ENCODE measurements at places on chromosomes 1 and 21.

DNA sequence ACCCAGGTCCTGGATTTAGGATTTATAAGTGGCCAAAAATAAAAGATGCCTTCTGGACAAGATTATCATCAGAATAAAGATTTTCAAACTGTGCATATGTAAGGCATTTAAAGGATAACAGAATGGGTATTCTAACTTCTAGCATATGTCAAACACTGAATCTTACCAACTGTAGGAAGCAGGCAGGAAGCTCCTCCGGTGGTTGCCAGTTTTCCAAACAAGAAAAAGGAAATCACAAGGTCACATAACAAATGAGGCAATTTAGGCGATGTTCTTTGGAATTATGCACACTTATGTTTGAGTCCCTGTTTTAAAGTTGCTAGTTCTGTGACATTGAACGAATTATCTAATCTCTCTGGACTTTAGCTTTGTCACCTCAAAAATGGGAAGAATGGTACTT lies 48.9 kb downstream of the ATP6V1G3 start:
- no peak for DNase-seq

GRCh38 chr1:4933232-4933631 lies 278.8 kb downstream of the AJAP1 start:
- no peak for DNase-seq

- no peak for DNase-seq
These were observed 86.5 kb upstream of the WNT4 start for GRCh38 chr1:22229379-22229778.

- peak; percentile 48 for DNase-seq
These were observed 123.7 kb upstream of the EDN2 start for GRCh38 chr1:41608211-41608610.

GRCh38 chr1:210124736-210125135 lies 107.9 kb upstream of the SERTAD4 start:
- no peak for DNase-seq

GRCh38 chr1:207032528-207033017 lies at the start of gene C1orf116:
Gene C1orf116 (minus strand): TSS chr1:207032756. CDS start chr1:207027598, 5,158 bp downstream.
- DNase-seq = no peak

- no peak for DNase-seq
These were observed 103.1 kb downstream of the GALNT2 start for GRCh38 chr1:230170153-230170547.

- DNase-seq = no peak
These were observed 2.5 kb downstream of the EPHA2 start for GRCh38 chr1:16153096-16153998.

- DNase-seq = no peak
These were observed 7.4 kb downstream of the SEMA4A start for GRCh38 chr1:156160743-156161171.

GRCh38 chr1:68590473-68590872 lies 93.6 kb upstream of the DEPDC1 start:
- DNase-seq = no peak

DNA sequence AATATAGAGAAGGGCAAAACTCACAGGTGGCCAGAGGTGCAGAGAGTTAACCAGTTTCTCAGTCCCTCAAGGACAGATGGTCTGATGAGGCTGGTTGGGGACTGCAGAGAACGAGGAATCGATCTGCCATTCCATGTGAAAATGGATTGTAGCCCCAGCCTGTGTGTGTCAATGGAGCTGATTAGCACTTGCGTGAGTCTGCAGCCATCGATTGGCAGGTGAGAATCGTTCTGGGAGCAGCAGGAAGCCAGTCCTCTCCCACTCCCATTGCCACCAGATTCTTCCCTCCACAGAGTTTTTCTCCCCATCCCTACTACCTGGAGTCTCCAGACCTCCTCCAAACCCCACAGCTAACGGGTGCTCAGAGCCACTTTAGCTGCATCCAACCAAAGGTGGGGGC lies 18.3 kb upstream of the PSMB2 start:
- no peak for DNase-seq

- peak; percentile 60 for DNase-seq
These were observed 33.3 kb upstream of the SUCO start for GRCh38 chr1:172499636-172500141.

GRCh38 chr1:11730429-11730891 lies 5.5 kb upstream of the AGTRAP start:
- DNase-seq = peak; percentile 92

DNA sequence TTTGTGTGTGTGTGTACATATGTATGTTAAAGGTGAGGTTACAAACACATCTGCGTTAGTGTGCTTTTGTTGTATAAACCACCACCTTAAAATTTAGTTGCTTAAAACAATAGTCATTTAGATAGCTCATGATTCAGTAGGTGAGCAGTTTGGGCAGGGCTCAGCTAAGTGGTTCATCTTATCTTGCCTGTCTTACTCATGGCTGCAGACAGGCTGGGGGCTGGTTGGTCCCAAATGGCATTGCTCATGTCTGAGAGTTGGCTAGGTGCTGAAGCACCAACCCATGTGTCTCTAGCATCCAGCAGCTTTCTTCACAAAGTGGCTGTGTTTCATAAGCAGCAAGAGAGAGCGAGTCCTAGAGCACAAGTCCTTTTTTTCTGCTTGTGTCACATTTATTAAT lies 91.4 kb downstream of the MACF1 start:
- no peak for DNase-seq

GRCh38 chr1:3809680-3810079 lies 13.4 kb upstream of the LRRC47 start:
- DNase-seq = no peak

DNA sequence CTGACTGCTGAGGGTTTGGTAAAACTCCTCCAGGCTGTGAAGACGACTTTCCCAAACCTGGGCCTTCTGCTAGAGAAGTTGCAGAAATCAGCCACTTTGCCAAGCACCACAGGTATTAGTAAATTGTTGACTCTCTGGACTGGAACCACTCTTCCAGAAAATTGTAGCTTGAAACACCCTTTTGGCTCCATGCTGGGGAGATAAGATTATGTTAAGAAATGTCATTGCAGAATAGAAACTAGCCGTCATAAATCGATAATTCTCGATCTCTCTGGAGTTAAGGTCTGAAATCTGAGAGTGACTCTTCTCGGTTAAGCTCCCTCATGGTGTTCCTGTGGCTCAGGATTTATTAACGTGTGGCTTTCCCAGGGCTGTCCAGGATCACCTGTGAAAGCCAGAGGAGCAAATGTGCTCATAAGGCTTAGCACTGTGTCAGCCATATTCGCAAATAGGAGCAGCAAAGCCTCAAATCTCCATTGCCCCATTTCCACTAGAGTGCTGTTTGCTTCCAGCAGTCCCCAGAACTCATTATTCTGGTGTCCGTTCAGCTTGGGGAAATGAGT lies 54.6 kb downstream of the ZBTB40 start:
- no peak for DNase-seq

DNA sequence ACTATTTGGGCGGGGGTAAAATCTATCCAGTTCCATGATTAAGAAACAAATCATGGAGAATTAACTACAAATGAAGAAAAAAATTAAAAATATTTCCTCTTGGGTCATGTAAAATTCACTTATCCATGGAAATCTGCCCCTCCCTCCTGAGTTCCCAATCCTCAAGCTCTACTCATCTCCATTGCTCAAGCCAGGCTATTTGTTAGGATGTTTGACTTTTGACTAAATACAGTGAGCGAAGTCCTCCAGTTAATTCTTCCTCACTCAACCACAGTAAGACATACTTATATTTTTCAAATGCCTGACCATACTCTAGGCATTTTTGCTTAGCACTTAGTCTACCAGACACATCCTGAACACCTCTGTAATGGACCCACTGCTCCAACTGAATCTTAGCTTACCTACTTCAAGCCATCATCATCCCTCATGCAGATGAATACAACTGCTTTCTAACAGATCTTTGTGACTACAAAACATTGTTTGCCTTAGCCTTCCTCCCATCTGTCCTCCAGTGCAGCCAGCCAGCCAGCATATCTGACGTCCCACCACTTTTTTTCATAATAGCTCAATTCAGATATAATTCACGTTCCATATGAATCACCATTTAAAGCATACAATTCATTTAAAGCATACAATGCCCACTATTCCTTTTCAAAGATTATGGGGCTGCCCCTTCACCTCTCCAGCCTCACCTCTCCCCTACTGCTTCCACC lies 154.2 kb downstream of the RERE start:
- no peak for DNase-seq

GRCh38 chr1:7404046-7404742 lies 366.9 kb upstream of the VAMP3 start:
- DNase-seq = no peak

DNA sequence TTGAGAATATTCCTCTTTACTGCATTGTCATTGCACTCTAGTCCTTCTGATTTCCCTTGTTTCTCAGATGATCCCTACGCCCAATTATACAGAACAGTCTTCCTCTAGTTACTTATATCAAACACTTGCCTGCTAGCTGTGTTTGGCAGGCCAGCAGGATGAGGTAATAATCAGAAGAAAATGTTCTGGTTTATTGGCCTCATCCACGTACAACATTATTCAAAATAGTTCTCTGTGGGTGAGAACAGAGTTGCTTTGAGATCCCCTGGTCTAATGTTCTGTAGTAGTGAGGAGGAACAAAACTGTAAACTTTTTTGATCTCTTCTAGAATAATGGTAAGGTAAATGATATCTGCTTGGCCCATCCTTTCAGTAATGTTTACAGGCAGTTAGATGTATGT lies 22.3 kb upstream of the C1orf105 start:
- no peak for DNase-seq

- no peak for DNase-seq
These were observed 29.3 kb downstream of the ERG start for GRCh38 chr21:38468989-38469388.

- no peak for DNase-seq
These were observed 175.4 kb upstream of the GORAB start for GRCh38 chr1:170356585-170356984.

- no peak for DNase-seq
These were observed 440.5 kb downstream of the SMYD3 start for GRCh38 chr1:246066573-246066972.

DNA sequence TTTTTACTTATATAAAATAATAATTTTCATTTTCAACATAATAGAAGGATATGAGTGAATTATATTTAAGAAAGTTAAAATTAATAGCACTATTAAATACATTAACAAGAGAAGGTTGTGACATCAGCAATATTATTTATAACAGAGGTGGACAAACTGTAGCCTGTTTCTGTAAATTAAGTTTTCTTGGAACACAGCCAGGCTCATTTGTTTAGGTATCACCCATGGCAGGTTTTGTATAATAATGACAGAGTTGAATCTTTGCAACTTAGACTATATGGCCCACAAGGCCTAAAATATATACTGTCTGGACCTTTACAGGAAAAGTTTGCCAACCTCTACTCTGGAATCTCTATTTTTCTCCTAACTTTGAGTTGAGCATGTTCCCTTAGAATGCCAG lies 42.8 kb upstream of the CACYBP start:
- DNase-seq = no peak

- DNase-seq = peak; percentile 27
These were observed 338.2 kb downstream of the KIF26B start for GRCh38 chr1:245493029-245493428.

DNA sequence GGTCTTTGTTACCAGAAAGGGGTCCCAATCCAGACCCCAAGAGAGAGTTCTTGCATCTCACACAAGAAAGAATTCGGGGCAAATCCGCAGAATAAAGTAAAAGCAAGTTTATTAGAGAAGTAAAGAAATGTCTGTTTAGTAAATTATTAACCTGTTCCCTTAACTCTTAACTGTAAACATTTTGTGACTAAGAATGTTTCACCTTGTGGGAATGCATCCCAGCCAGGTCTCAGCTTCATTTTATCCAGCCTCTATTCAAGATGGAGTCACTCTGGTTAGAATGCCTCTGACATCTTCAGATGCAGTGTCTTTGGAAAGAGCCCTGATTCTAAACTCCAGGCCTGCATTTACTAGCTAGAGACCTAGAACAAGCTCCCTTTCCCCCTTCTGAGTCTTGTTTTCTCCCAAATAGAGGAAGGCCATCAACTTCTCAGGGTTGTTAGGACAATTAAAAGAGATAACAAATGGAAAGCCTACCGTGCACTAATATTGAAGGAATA lies 4.5 kb upstream of the FABP3 start:
- no peak for DNase-seq

DNA sequence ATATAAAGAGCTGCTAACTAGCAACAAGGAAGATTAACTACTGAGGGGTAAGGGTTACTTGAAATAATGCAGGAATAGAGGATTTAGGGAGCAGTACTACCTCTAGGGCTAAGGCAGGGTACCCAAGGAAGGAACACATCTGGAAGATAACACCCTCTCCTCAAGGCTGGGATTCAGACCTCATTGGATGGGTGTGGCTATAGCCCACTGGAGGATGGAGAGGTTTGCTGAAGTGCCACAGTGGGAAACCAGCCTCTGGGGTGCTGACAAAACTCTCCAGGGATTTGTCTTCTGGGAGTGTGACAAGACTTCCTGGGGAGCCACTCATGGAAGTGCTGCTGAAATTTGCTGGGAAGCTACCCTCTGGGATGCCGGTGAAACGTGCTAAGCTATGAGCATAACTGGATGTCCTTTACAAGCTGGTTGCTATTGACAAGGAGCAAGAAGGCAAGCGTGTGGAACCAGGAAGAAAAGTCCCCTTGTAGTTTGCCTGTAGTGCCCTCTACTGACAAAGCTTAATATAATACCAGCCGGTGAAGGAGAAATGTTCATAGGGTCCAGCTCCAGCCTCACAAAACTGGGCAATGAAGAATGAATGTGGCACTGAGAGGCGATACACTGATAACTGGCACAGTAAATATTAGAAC lies 122.8 kb upstream of the USP24 start:
- no peak for DNase-seq

DNA sequence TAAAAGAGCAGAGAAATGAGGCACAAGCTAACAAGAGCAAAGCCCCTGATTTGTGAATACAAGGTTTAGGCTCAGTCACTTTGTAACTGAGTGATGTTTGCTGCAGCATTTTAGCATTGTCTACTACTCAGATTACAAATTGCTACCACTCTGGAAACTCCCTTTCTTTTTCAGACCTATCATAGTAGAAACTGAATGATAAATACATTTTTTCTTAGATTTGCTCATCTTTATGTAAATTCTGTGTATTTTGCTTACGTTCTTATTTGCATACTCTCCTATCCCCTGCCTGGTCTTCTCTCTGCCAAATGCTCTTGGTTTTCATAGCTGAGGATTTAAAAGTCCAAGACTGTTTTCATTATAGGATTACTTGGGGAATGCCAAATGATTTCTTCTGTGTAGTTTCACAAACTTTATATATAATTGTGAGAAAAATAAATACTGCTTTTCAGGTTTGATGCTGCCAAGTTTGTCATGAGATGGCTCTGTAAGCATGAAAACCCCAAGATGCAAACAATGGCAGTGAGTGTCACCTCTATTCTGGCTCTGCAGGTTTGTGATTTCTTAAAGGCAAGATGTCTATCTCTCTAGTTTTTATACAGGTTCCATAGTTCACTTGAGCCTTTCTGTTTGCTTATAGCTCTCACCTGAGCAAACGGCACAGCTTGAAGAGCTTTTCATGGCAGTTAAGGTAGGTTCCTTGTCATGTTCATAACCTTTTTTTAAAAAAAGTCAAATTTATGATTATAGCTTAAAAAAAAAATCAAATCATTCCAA lies 24.7 kb downstream of the ZYG11A start:
- DNase-seq = no peak

DNA sequence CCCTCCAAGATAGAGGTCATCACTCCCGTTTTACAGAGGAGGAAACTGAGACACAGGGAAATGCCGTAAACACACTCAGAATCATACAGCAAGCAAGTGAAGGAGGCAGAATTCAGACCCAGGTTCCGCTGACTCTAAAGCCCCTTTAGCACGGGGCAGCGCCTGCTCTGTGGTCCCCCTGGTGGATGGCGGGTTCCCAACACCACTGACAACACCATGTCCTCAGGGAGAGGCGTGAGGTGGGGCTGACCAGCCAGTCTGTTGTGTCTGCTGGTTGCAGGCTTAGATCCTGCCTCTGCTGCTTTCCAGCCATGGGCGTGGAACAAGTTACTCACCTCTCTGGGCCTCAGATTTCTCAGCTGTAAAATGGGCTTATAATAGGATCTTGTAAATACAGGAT lies 617.3 kb downstream of the MATN1 start:
- DNase-seq = no peak
